ENCODE measurements at places on chromosomes 2 and 18.

DNA sequence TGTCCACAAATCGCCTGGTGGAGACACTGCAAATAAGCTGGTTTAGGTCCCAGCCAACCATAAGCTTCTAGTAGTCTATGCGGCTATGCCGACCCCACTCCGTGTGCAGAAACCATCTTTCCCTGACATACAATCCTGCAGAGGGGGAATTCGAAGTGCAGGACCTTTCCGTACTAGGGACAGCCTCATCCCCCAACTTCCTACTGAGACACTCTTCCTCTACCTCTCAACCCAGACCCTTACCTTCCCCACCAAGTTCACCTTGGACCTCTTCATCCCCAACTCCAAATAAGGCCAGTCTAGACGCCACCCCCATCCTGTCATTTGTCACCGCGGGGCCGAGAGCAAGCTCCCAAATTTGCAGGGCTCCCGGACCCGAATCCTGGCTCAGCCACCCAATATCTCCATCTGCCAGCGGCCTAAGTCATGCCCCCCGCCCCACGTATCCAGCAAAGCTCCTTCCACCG is 496 bp downstream of the SUCLG1 start:
- DNase-seq, result no peak

DNA sequence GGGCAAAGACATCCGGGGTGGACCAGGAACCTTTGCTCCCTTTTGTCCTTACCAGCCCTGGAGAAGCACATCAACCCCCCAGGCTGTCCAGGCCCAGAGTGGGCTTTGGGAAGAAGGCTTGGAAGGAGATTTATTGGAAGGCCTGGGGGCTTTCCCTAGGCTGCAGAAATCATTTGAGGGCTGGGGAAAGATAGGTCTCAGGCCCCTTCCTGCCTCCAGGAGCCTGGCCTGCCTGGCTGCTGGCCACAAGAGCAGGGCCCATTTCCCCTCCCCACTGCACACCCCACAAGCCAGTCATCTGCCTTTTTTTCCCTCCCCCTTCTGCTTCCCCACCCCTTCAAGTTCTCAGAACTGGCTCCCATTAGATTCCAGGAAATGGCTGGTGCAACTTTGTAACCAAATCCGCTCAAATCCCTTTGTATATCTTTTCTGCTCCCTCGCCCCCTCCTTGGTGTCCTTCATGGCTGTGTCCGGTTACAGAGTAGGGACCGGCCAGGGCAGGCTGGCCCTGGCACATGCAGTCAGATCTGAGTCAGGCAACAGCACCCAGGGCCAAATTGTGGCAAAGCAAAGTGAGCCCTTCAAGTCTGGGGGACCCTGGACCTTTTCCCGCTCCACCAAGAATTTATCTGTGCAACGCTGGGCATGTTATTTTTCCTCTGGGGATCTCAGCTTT is 20.8 kb upstream of the TNP1 start:
- DNase-seq, result no peak

- DNase-seq, result no peak
Measured at GRCh38 chr2:113061896-113062770, 3.1 kb downstream of the IL36RN start.

DNA sequence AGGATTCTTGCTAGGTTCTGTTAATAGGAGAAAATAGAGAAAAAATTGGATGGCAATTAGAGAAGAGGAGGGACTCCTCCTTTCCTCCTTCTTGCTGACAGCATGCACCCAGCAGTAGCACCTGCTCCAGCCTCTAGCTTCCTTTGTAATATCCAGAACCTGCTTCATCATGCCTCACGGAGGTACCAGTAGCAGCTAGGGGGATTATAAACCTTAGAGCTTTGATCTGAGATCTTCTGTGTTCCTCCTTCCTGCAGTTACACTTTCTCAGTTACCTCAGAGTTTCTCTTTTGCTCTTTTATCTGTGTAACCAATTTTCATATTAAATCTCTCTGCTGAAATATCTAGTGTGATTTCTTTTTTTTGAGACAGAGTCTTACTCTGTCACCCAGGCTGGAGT is 16.6 kb downstream of the DPP4 start:
- no peak for DNase-seq

DNA sequence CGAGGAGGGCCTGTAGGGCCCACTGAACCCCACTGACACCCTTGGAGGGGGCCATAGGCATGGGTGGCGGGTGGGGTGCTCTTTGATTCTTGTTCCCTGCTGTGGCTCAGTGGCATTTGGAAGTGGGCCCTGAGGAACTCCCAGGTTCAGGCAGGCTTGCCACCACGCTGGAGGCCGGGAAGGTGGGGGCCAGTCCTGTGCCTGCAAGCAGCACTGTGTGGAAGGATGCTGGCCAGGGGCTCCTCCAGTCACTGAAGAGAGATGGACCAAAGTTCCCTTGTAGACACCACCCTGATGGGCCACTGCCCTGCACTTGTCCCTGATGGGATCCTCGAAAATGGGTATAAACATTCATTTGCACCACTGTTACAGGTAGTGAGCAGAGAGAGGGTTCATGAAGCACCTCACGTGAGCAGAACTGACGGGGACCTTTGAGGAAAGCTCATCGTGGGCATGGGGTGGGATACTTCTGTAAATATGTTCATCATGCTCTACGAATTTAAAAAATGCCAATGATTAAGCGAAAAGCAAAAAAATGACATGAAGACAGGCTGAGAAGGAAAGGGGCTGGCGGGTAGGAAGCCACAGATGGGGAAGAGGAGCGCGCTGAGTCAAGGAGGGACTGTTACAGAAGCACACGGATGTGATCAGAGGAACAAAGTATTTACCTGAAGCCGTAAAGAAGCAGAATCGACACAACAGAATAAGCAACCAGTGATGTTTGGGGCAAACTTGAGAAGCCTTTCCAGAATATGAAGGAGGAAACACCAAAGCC is 45.2 kb upstream of the ASB1 start:
- no peak for DNase-seq

- no peak for DNase-seq
Measured at GRCh38 chr2:134777593-134777992, 58.8 kb upstream of the TMEM163 start.

DNA sequence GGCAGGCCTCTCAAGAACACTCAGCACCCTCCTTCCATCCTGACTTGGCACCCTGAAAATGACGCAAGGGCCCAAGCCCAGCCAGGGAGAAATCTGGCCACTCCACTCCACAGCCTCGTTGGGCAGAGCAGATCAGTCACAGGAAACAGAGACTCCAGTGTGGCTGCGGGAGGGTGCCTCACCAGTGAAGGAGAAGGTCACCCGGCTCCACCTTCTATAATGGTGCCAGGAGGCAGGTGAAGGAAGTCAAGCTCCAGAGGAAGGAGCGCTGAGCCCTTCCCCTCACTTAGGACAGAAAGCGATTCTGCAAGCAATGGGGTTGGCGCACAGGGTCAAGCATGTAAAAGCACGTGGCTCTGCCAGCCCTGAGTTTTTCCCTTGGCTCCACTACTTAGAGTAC is 35.3 kb downstream of the CRACDL start:
- DNase-seq, result no peak

GRCh38 chr2:28972778-28973335 is 8.2 kb upstream of the TOGARAM2 start:
- DNase-seq, result no peak

- DNase-seq, result no peak
Measured at GRCh38 chr18:58691256-58691655, 20.0 kb downstream of the MALT1 start.

DNA sequence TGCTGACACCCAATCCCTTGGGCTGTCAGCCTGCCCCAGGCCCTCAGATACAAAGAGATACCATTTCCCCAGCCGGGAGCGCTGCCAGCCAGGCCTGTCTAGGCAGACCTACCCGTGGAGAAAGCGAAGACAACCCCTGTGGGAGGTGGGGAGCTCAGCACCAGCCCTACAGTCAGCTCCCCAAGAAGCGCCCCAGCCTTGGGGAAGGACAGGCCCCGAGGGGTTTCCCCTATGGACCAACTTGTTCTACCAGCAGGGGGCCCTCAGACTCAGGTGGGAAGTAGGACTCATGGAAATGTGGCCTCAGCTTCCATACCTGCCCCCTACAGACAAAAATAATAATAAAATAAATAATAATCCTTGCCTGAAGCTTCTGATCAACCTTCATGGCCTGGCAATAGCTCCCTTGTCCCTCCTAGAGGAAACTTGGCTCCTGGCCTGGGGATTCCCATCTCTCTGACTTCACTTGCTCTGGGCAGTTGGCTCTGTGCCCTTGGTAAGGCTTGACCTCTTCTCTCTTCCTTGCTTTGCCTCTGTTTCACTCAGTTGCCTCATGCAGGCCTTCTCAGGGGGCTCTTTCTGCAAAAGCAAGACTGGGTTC is 7.0 kb downstream of the SLC35F6 start:
- no peak for DNase-seq

DNA sequence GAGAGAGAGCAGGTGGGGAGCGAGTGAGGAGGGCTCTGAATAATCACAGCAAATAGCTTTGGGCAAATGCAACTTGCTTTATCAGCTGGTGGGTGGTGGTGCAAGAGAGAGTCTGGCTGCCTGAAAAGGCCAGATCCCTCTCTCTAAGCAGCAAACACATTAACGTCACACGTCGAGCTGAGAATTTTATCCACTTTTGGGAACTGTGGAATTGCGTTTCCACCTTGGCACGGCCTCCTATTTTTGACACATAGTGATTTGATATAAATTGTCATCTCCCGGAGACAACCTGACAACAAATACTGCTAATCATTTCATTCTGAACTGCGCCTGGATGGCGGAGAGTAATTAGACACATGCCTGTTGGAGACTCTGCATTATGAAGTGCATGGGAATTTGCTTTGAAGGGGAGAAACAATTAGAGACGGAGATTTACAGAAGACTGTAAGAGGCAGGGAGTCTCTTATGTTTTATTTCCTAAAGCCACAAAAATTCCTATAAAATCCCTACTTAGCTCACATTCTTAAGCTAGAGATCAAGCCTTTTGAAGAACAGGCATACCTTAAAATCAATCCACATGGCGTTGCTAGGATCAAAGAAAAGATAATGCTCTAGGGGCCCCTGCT is 634.1 kb downstream of the TDRD15 start:
- DNase-seq, result no peak

DNA sequence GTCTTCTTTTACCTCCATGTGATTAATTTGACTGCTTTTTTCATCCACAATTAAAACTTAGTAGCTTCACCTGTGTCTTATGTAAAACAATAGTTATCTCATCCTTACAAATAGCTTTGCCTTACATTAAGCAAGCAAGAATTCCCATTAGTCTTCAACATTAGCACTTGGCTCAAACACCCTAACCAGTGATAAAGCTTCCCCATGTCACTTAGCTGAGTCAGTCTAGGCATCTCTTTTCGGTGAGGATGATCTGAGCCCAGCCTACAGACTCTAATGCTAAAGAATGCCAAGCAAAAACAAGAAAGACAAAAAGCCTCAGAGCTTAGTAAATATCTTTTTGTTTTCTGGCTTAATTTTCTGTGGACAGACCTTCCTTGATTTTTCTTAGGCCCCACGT is 26.1 kb downstream of the GAD1 start:
- no peak for DNase-seq

DNA sequence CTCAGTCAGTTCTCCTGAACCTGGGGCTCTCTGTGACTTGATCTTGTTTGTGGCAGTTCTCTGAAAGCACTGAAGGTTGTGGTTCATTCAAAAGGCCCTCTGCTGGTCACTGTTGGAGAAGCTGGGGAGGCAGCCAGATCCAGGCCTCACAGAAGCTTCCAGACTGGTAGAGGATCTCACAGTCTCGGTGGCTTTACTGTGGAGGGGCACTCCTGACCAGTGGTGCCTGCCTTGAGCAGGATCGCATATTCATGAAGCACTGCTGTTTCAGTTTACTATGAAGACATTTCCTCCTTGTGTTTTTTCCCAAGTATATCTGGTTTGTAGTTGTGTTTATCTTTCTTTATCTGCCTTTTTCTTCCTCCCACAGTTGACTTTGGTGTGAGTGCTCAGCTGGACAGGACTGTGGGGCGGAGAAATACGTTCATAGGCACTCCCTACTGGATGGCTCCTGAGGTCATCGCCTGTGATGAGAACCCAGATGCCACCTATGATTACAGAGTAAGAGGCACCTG is 133.9 kb downstream of the MAP4K4 start:
- no peak for DNase-seq

DNA sequence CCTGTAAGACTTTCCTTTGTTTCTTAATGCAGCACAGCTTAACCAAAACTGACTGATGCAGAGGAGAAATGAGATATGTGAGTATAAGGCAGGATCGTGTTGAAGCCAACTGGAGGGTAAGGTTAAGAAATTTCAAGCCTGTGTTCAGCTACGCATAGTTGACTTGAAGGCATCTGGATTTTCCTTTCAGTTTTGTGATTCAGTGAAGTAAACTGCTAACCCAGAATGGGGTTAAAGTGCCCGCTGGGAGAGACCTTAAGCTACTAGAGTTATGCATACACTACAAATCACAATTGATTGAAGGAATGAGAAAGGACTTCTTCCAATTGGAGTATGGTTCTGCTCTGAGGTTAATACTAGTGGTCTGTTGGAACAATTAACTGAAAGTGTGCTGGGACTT is 22.6 kb downstream of the THSD7B start:
- DNase-seq, result no peak

GRCh38 chr18:2848247-2849246 is 1.7 kb downstream of the EMILIN2 start:
- no peak for DNase-seq

All from H1 (cell line).